ENCODE measurements at places on chromosomes 12 and 14.
A peak's percentile ranks its signal among the peaks of the same experiment; 100 is the strongest.

- peak; percentile 31 for DNase-seq
These were observed 136.5 kb upstream of the MYL2 start for GRCh38 chr12:111056618-111057521.

- no peak for DNase-seq
These were observed 210.0 kb downstream of the RASSF9 start for GRCh38 chr12:85626001-85626783.

GRCh38 chr12:124680863-124681778 is 113.7 kb upstream of the NCOR2 start:
- DNase-seq = no peak

GRCh38 chr12:64124511-64125197 is 97.4 kb downstream of the KICS2 start:
- no peak for DNase-seq

- no peak for DNase-seq
These were observed 30.7 kb upstream of the ESR2 start for GRCh38 chr14:64324895-64325294.

- no peak for DNase-seq
These were observed 135.8 kb downstream of the ITPR2 start for GRCh38 chr12:26697217-26697616.

DNA sequence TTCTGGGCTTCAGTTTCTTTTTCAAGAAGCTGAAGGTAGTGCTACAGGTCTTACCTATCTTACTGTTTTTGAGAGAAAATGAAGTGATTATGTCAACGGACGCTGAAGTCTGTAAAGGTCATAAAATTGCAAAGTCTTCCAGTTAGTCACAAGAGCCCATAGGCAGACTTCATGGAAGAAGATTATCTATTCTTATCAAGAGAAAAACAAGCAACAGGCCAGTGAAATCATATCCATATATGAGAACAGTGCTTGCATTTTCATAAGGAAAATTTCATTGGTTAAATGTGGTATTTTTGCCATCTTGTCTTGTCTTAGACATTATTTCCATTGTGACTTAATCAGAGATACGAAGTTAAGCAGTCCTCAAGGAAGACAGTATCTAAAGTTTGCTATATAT is 412.7 kb upstream of the SEL1L start:
- no peak for DNase-seq

DNA sequence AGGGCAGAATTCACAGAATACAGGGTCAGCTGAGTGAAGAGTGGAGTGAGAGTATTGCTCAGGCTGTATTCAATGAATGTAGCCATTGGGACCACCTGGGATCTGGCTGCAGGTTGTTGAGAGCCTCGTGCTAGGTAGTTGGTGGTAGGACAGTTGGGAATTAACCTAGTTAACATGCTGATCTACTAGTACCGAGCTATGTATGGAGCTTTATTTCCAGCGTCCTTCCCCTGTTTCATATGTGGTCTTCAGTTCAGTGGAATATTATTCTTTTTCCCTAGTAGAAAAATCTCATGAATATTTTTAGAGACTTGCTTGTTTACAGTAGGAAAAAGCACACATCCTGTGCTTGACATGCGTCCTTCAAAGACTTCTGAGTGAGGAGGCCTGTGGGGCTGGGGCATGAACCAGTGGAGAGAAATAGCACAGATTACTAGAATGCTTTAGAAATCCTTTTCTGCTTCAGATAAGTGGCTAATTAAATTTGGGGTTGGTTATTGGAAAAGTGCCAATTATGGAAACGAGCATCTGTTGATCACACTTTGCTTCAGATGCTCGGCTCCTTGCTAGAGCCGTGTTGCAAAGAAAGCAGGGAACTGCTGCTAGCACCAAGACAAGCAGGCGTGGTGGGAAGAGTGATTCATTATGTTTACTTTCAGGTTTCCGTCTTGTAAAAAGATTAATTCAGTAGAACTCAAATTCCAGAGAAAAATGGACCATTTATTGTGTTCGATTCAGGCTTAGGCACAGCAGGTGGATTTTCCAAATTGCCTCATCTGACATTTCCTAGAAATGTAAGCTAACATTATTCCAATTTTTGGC is 53.6 kb downstream of the ARF6 start:
- DNase-seq = no peak

DNA sequence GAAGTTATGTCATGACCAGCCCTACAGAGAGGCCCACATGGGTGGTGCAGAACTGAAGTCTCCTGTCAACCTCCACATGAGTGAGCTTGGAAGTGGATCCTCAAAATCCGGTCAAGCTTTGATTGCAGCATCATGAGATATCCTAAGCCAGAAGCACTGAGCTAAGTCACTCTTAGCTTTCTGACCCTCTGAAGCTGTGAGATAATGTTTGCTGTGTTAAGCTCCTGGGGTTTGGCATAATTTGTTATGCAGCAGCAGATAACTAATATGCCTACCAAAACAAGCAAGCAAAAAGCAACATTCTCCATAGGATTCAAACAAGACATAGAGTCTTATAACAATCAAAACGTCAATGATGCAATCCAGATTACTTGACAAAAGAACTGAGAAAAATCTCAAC is 87.6 kb upstream of the GRIN2B start:
- no peak for DNase-seq

DNA sequence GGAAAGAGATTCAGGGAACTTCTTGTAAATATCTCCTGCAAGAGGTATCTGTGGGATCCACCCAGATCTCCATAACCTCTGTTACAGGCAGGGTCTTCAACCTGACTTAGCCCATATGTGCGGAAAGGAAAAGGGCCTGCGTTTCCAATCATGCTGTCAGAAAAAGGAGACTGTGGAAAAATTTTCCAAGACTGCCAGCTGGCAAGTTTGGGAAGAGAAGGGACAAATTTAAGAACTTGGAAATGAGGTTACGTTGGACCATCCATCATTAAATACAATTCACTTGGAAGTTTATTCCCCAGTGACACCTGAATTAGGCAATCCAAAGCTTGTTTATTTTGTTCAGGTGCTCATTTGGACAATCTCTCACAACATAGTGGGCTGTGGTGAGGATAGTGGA is 13.9 kb downstream of the PTHLH start:
- no peak for DNase-seq

GRCh38 chr14:105147671-105148603 is 20.6 kb downstream of the JAG2 start:
- DNase-seq = no peak

DNA sequence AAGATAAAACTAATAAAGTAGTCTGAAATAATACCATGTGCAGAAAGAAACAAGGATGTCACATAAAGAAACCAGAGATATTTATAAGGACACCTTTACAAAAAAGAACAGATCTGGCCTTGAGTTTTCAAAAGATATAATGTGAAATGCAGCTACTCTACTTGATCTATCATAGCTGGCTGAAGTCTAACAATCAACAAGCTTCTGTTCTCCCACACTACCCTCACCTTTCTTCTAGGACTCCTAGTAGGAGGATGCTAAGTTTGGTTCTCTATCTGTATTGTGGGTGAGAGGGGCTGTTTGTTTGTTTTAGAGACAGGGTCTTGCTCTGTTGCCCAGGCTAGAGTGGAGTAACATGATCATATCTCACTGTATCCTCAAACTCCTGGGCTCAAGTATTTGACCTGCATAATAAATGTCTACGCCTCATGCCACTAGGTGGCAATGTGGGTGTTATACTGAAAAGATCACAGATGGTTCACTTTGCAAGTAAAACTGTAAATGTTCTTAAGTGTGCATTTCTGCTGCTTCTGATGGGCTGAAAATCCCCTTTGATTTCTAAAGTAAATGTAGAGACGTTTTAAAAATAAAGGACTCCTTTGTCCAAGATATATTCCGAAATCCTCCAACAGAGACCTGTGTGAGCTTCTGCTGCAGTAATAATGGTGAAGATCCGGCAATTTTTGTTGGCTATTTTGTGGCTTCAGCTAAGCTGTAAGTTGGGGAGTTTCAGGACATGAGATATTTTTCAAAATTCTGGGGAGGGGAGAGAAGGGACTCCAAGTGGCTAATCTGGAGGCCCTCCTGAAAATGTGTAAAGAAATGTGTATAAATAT is 269.3 kb downstream of the DAD1 start:
- no peak for DNase-seq

GRCh38 chr12:24979976-24980730 is 31.3 kb upstream of the BCAT1 start:
- DNase-seq = no peak

- no peak for DNase-seq
These were observed 57.1 kb downstream of the AEBP2 start for GRCh38 chr12:19496219-19496878.

DNA sequence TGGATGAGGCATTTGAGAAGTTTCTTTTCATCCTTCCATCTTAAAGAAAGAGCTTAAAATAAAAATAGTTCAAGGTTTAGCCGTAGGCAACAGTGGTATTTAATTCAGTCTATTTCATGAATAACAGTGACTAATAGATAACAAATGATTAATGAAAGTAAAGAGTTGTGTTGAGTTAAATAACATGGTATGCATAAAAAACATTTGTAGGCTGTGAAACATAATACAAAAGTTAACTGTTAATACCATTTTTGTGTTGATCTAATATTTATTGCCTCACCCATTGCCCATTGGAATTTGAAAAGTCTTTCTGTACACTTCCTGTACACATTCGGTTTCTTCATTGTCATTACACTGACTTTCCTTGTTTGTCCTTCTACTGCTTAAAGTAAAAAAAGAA is 108.6 kb upstream of the PDE3A start:
- DNase-seq = no peak

DNA sequence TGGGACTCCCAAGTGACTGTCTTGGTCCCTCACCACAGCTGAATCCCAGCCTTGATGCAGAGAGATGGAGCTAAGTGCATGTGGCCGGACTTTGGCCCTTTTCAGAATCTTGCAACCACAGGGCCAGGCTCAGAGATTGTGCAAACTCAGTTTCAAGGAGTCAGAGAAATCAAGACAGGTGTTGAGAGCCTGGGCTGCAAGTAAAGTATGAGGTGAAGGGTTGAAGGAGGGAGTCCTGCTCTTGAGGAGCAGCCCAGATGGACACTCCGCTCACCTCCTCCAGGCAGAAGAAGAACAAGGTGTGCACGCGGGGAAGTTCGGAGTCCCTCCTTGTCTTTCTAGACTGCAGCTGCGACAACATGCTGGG is 6.3 kb upstream of the BMP4 start:
- no peak for DNase-seq

GRCh38 chr14:49933128-49933527 is 40.2 kb downstream of the ARF6 start:
- no peak for DNase-seq

DNA sequence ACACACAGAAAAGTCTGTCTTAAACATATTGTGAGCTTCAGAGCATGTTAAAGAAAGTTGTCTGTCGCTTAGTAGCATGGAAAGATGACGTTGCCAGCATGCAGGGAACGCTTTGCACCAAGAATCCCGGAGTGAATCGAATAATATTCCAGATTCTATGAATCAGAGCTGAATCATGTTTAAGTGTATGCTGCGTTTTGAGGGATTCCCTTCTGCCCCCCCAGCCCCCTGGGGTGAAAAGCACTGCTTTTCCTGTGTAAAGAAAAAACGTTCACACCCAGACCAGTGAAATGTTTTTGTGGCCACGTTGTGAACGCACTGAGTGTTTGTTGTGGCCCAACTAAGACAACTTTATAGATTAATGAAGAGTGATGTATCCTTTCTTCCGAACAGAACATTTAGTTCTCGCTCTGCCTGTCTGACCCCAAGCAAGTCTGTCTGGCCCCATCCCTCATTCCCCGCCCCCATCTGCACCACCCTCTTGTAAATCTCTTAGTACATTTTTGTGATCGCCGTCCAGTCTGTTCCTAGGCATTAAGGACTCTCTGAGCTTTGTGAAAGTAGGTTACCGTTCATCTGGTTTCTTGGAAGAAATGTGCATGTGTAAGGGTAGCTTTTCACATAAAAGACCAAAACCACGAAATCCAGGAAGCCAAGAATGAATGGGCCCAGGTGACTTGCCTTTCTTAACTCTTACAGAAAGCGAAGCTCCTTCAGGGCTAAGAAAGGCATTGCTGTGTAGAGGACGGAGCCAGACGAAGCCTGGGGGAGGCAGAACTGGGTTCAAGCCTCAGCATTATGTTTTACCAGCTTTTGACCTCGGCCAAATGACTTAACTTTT is 103.0 kb downstream of the SAMD4A start:
- DNase-seq = no peak

DNA sequence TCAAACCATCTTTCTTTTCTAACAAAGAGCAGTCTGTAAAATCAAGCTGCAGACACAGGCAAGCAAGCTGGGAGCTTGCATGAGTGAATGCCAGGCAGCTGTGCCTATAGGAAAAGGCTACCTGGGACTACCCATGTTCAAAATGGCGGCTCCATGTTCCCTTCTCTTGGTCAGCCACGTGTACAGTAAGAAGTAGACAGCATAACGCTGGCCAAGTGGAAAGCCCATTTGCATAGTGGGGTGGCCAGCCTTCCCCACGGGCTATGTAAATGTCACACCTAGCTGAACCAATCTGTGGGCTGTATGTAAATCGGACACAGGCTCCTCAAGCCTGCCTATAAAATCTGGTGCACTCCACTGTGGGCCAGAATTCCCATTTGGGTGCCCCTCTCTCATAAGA is 117.1 kb downstream of the SYT10 start:
- no peak for DNase-seq

DNA sequence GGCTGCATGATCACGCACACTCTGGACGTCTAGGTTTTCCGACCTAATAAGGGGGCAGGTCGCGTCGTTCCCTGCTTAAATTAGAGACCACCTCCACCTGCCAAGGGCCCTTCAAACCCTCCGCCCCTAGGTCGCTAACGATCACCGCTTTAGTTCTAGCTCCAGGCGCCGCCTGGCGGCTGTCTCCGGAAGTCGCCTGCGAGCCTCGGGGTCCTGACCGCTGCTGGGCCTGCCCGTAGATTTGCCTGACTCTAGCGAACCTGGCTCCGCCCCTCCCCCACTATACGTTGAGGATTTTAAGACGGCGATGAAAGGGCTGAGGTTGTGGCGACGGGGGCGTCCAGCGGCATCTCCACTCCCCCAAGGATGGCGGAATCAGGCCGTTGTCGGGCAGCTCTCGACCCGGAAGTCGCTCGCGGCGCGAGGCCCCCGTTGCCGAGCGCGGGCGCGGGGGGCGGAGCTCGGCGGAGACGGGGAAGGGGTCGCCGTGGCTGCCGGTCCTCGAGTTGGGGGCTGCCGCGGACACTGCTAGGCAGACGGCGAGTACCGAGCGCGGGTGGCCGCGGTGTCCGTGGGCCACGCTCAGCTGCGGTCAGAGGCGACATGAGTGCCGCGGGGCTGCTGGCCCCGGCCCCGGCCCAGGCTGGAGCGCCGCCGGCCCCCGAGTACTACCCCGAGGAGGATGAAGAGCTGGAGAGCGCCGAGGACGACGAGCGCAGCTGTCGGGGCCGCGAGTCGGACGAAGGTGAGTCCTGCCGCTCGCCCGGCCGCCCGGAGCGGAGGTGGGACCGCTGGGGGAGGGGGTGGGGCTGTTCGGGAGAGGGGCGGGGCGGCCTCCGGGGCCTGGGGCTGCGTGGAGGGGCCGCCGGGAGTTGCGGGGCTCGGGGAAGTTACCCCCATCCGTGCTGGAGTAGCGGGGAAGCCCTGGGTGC is at the start of gene SUDS3:
SUDS3 (plus strand) TSS at position 467 of the 932 bp plus-strand sequence; CDS start at position 604, 137 bp downstream.
- peak; percentile 88 for DNase-seq

DNA sequence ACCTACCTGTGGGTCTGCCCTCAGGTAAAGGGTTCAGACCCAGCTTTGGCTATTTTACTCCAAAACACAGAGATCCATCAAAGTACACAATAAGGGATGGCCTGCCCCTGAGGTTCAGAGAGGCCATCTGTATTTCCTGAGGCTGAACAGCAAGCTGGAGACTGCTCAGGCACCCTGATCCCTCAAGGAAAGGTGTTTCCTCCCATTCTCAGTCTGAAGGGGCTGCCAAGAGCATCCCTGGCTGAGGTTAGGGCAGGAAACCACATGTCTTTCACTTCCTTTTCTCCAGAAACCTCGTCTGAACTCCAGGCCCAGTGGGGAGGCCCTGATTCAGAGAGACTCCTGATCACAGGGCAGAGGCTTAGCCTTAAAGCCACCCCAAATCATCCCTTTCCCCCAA is 1.5 kb downstream of the RILPL1 start:
- DNase-seq = no peak
